ENCODE measurements at places on chromosomes 7 and 10. TPM values are rescaled to one million over a fixed set of nuclear protein-coding genes. Genes with fewer than 3 reads are reported as not detected.

The RET gene
- total RNA-seq: 0.39 TPM

The HMX2 gene
- not detected for total RNA-seq

The DCLRE1A gene
- 2.9 TPM for total RNA-seq

The CLDN3 gene
- not detected for total RNA-seq

The CPVL gene
- total RNA-seq: 6.1 TPM

The PRPS1L1 gene
- total RNA-seq: not detected

The SCART1 gene
- 2.2 TPM for total RNA-seq

The EPO gene
- total RNA-seq: not detected

The SOSTDC1 gene
- not detected for total RNA-seq

The TMEM273 gene
- total RNA-seq: not detected

The ACSL5 gene
- total RNA-seq: 18.5 TPM

The CCL26 gene
- total RNA-seq: not detected

The ATRNL1 gene
- total RNA-seq: under 0.01 TPM

The CYP2E1 gene
- total RNA-seq: 2.2 TPM

The ARHGEF5 gene
- 2.2 TPM for total RNA-seq

The CRTAC1 gene
- not detected for total RNA-seq

The STEAP1 gene
- total RNA-seq: 123 TPM

The OR9A2 gene
- not detected for total RNA-seq

The TBC1D12 gene
- total RNA-seq: 8.9 TPM

The NEUROG3 gene
- total RNA-seq: not detected

The BAIAP2L1 gene
- total RNA-seq: 4.4 TPM

The LLCFC1 gene
- not detected for total RNA-seq

The CALHM1 gene
- total RNA-seq: not detected

The ATAD1 gene
- total RNA-seq: 31.8 TPM

The ANKRD1 gene
- total RNA-seq: 1.6 TPM

The AKR1C4 gene
- total RNA-seq: not detected

Measured in cardiac ventricle fibroblast (primary cell).